Myocyte (in vitro differentiated cells): ENCODE measurements at places on chromosomes 7 and 10.
A peak's percentile ranks its signal among the peaks of the same experiment; 100 is the strongest.

DNA sequence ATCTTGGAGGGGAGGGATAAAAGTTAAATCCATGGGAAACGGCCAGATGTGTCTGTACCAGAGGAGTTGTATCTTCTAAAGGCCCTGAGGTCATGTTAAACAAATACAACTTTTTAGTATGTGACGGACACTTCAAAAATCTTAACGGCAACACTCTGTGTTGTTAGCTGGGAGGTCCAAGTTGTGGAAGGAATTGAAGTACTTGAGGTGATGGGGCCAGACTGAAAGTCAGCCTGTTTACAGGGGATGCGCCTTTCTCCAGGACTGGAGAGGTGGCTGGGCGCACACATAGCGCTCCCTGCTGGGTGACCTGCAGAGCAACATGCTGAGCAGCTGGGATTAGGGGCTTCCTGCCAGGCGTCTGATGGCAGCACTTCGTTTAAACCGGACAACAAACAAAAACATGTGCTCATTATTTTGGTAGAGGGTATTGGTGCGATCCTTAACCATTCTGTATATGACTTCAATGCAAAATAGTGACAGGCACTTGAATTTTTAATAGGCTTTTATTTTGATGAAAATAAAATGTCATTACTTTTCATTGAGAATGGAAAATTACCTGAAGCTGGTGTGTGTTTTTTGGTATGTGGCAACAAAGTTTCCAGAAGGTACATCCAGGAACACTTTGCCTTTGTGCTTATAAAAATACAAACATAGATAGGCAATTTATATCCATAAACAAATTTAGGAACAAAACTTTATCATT lies 198.2 kb downstream of the MLLT10 start:
- peak; percentile 70 for DNase-seq

DNA sequence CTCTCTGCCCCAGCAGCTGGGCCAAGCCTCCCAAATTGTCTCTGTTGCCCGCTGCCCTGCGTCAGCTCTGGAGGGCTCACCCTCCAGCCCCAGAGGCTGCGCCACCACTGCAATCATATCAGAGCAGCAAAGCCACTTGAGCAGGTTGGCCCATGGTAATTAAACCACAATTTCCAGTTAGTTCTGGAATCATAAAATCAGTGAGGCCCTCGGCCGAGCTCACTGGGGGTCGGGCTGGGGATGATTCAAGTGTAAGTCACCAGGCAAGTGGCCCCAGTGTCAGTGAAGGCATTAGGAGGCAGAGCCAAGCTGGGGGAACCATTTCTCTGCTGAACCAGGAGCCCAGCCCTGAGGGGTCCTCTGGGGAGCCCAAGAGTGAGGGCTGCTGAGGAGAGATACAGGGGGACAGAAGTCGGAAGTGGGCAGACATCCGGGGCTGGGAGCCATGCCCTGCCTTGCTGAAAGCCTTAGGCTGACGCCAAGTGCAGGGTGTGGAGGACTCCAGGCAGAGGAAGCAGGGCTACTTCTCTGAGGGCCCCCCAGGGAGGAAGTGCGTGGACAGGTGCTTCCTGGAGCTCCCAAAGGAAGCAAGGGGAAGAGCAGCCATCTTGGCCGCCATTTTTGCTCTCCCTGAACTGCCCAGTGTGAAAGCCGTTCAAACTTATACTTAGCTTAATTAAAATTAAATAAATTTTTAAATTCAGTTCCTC lies 29.5 kb upstream of the SLC29A3 start:
- no peak for DNase-seq

GRCh38 chr10:30384701-30385201 lies 35.7 kb upstream of the MTPAP start:
- DNase-seq: peak; percentile 76

DNA sequence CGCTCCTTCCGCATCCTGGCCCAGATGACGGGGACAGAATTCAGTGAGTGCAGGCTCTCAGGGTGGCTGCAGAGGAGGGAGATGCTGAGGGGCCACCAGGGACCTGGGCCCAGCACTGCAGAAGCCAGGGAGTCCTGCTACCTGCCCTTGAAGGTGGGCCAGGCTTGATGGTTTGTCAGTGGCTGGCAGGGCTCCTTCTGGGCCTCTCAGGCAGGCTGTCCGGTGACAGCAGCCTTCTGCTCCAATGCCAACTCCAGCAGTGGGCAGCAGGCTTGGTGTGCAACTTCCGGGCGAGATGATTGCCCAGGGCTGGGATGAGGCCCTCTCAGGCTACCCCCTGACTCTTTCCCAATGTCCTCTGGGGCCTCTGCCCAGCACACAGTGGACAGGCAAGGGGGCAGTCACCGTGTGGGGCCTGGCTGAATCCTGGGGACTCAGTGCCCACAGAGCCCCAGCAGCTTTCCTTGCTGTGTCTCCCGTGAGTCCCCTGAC lies 23.8 kb downstream of the LDB3 start:
- no peak for DNase-seq

GRCh38 chr10:80648106-80648505 lies 110.4 kb downstream of the SH2D4B start:
- DNase-seq: no peak
